Kasumi-1 (cell line): ENCODE measurements at places on chromosomes 6 and 20.

- DNase-seq, result no peak
These were observed 65.1 kb downstream of the ZBTB2 start for GRCh38 chr6:151326116-151326825.

- no peak for DNase-seq
These were observed 56.5 kb downstream of the ZNF831 start for GRCh38 chr20:59220161-59220560.

GRCh38 chr6:135592276-135592675 lies 94.7 kb upstream of the AHI1 start:
- DNase-seq, result no peak

GRCh38 chr20:1440024-1440423 lies 26.6 kb downstream of the NSFL1C start:
- DNase-seq, result peak; percentile 40

DNA sequence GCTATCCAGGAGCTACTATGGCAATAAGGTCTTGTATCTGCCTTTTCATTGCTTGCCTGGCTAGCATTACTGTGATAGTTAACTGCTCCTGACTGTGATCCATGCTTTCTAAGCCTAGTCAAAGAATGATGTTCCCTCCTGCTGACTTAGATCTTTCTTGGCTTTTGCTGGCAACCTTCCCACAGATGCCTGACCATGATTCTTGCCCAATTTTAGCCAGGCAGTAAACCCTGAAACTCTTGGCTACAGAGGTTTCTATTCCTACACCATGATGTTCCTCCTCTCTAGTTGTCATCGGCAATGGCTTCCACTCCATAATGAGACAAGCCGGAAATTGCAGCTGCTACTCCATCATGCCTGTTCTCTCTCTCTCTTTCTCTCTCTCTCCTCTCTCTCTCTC lies 238.1 kb downstream of the HAO1 start:
- DNase-seq, result no peak

DNA sequence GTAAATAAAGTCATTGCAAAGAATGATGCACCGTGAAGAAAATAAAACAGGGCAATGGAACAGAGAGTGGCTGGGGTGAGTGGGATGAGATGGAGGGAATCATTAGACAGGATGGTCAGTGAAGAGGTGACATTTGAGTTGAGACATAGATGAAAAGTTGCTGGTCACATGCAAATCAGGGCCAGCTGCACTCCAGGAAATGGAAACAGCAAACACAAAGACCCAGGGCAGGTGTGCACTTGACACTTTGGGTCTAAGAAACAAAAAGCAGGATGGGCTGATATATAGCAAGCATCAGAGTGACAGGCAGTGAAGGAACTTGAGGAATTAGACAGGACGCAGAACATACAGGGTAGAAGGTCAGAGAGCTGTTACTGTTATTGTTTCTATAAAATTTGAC lies 171.5 kb upstream of the RIPOR2 start:
- no peak for DNase-seq

GRCh38 chr6:164214066-164214465 lies 799.5 kb downstream of the QKI start:
- DNase-seq, result no peak

DNA sequence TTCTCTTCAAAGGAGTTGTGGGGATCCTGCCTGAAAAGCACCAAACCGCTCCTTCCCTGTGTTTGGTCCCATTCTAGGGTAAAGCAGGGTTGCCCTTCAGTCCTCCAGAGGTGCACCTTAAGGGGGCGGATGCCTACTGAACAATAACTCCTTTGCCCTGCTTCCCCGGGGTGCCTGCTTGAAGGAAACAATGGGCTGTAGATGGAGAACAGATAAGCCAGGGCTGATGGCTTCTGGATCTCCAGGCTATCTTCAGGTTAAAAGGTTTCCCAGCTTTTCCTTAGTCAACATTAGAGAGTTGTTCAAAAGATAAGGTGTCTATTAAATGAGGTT lies 5.4 kb upstream of the PRDM1 start:
- DNase-seq, result no peak

DNA sequence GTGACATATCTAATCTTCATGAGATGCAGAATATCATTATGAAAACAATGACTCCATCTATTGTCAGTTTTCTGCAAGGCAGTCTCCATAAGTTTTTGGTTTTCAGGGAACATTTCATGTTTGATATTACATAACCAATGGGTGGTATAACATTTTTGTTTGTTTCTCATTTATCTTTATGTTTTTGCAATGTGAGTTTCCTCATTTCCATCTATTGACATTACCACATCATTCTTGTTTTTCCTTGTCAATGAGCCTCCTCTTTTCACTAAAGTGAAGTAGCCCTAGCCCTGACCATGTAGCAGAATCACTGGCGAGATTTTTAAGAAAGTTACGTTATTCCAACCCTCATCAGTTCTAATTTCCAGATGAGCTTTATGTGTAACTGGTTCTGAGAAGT lies 4.4 kb downstream of the EFHC1 start:
- no peak for DNase-seq
